ENCODE measurements at places on chromosomes 12 and 14. TPM values are rescaled to one million over a fixed set of nuclear protein-coding genes. Genes with fewer than 3 reads are reported as not detected.

ETFBKMT gene
- 1.3 TPM for total RNA-seq

KNTC1 gene
- 24.5 TPM for total RNA-seq

C12orf50 gene
- total RNA-seq = 0.16 TPM

AICDA gene
- total RNA-seq = not detected

LYZ gene
- 1.1 TPM for total RNA-seq

MIP gene
- total RNA-seq = not detected

SLC8A3 gene
- total RNA-seq = not detected

CACNA2D4 gene
- 12.7 TPM for total RNA-seq

CLEC9A gene
- total RNA-seq = not detected

PRKAG1 gene
- total RNA-seq = 74.4 TPM

CMKLR1 gene
- 8.8 TPM for total RNA-seq

DPPA3 gene
- not detected for total RNA-seq

SPIC gene
- total RNA-seq = not detected

WDR20 gene
- total RNA-seq = 60.3 TPM

CSRP2 gene
- not detected for total RNA-seq
